Activated CD8-positive, alpha-beta T cell treated with anti-CD3 and anti-CD28 coated beads, Interleukin-2, amount 10 ng/mL, durations not matched to agents 7 days and 5 days (primary cell): ENCODE measurements at places on chromosomes 1 and 21.

GRCh38 chr1:94056996-94057395 is 64.0 kb downstream of the ABCA4 start:
- no peak for DNase-seq

- peak; percentile 14 for DNase-seq
Measured at GRCh38 chr1:47396671-47397196, 19.4 kb upstream of the FOXE3 start.

DNA sequence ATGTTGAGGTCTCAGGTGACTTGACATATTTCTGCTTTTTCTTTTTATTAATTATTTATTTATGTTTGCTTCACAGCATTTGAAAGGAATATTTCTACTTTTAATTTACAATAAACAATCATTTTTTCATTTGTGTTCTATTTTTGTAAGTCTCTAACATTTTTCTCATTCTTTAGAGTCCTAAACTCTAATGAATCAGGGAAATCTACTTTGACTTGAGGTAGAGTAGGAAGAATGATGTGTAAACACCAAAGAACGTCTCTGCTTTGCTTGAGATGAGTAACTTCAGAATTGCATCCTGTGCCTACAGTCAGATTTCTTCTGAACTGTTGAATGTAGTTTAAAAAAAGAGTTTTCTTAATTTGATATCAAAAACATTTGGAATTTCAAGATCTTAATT is 65.2 kb downstream of the CNST start:
- no peak for DNase-seq

- DNase-seq: no peak
Measured at GRCh38 chr1:18230840-18231239, 123.2 kb downstream of the IGSF21 start.

- DNase-seq: no peak
Measured at GRCh38 chr1:233635765-233636502, 22.0 kb downstream of the KCNK1 start.

DNA sequence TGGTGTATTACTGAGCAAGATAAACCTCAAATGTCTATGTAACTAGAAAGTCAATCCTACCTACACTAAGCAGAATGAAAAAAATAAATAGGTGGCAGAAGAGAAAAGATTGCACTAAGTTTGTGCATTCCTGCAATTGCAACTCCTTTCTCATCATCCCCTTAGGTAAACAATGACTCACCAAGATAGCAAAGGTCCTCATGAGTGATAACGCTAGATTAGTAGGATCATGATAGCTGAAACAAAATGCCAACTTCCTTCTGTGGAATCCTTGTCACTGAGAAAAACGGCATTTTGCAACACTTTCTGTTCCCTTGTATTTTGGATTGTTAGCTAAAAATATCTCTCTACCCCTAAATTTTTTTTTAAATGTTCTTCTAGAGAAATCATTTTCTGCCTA is 20.0 kb upstream of the FCER1A start:
- no peak for DNase-seq

DNA sequence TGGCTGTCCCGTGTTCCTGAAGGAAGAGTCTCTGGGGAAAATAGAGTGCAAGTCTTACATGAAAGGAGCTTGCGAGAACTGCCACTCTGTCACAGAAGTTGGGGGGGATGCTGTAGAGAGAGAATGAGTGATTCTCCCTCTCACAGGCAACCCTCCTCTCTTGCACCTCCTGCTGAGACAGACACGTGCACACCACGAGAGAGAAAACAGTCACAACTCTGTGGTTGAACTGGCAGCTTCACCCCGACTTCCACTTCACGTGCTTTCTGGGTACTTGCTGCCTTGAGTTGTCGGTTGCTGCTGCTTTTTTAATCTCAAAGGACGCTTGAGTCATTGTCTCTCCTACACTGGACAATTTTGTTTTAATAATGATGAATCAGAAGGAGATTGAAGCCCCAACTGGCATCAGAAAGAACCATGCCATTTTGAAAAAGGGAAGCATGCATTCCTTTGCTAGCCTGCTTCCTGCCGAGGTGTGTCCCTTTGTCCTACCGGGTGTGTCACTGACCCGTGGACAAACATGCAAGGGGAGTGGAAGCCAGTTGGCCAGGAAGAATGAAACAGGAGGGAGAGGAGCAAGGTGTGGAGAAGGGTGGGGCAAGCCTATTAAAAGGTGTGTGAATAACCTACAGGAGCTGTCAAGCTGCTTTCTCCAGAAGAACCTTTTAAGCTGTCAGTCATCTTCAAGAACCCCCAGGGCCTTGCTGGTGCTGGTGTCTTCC is 164.2 kb downstream of the CACNA1E start:
- no peak for DNase-seq

- DNase-seq: no peak
Measured at GRCh38 chr1:73100216-73100615, 817.9 kb upstream of the NEGR1 start.

DNA sequence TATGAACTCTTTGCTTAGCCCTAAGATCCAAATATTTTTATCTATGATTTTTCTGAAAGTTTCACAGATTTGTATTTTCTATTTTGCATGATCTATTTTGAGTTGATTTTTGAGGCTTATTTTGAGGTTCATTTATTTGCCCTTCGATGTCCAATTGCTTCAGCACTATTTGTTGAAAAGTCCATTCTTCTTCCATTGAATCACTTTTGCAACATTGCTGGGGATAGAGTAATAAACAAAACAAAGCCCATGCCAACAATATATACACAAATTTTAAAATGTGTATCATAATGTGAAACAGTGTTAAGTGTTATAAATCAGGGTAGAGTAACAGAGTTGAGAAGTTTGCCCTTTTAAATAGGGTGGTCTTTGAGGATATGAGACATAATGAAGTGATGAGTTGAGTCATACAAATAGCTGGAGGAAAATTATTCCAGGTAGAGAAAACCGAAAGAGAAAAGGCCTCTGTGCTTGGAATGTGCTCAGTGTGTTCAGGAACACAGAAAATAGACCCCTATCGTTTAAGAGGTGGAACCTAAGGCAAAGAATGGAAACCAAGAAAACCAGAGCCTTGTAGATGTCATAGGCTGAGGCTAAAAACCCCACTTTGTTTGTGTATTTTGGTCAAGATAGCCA is 172.7 kb upstream of the NR5A2 start:
- no peak for DNase-seq
